ENCODE measurements at places on chromosomes 16 and 17.

DNA sequence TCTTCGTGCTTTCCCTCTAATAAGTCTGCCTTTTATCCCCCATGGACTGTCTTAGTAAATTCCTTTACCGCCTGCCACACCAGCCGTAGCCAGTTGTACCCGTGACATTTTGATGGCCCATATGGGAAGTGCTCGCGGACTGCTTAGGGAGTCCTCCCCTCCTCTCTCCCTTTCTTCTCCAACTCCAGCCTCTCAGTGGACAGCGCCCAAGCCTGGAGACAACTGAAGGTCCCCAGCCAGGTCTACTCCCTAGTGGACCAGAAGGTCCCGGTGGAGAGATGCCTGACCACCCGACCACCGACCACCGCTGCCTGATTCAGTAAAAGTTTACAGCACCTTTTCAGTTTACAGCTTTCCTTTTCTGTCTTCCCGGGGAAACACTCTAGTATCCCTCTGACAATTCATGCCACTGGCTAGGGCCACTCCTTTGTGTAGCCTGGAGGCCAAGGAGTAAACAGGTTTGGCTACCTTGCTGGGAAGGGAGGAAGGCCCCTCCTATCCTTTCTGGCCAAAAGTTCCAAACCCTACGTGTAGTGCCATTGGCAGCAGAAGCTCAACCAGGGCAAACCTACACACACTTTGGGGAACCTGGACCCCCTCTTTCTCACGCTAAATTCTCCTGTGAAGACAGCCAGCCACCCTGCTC, 18.0 kb downstream of the CTRB2 start:
- no peak for DNase-seq

- DNase-seq = no peak
Measured at GRCh38 chr16:61890386-61890785, 145.9 kb downstream of the CDH8 start.

GRCh38 chr17:15447928-15448579, 19.4 kb downstream of the CDRT4 start:
- DNase-seq = no peak

DNA sequence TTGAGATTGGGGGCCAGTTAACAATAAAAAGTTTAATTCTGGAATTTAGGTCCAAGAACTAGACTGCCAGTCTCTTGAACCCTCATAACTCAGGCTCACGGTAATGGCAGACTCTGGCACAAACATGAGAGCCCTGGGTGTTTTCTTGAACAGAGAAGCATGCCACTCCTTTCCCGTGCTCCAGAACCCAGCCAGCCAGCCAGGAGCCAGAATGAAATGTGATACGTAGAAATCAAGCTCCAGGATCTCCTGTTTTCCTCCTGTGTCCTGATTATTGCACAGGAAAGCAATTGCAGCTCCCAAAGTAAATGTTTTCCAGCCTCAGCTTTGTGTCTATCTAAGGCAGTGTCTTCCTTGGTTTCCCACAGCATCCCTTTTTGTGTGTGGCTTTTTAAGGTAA, 46.2 kb upstream of the NOL11 start:
- DNase-seq = no peak

- DNase-seq = no peak
Measured at GRCh38 chr17:28938552-28938951, 12.8 kb downstream of the PHF12 start.

DNA sequence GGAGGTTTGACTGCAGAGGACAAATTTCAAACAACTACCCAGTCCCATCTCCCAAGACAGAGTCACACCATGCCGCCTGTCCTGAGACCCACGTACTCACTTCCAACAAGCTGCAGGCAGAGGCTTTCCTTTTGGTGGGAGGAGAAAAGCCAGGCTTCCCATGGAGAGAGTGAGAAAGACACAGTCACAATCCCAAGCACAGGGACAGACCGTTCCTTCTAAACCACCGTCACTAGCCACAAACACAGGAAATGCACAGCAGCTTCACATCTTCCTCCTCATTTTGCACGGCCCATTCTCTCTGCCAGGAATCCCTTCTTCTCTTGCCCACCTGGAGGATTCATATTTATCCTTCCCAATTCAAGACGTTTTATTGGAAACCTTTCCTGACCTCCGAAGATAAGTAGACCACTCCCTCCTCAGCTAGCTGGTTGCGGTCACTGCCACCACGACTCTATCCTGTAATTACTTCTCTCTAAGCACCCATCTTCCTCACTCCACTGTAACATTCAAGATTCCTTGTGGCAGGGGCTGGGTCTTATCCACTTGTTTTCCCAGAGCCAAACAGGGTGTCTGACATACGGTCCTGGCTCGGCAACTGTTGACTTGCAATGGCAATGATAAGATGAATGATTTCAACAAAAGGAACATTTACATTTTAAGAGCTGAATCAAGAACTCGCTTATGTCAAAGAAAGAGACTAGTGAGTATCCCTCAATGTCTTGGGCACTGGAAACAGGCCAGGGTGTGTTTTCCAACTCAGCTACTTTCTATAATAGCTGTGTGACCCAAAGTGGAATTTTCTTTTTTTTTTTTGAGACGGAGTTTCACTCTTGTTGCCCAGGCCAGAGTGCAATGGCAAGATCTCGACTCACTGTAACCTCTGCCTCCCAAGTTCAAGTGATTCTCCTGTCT, 87.6 kb downstream of the XYLT1 start:
- no peak for DNase-seq

DNA sequence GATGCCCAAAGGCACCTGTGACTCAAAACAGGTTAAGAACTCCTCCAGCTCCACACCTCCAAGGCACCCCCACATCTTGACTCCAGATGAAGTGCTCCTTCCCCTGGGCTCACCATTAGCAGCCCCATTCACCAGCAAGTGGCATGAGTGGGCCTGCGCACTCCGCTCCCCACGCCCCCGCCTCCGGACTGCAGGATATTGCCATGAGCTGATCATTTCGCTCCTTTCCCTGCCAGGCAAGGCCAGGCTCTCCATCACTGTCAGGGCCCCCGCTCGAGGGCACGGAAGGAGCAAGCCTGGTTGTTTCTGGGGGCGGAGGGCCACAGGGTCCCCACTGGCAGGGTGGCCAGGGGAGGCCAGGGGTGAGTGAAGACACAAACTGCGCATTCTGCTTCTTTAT, 69.9 kb downstream of the ZNF423 start:
- DNase-seq = no peak

All from HAP-1 (cell line).